ENCODE measurements at places on chromosomes 7 and 10.

- DNase-seq: no peak
Measured at GRCh38 chr7:114468844-114469243, 54.2 kb downstream of the FOXP2 start.

DNA sequence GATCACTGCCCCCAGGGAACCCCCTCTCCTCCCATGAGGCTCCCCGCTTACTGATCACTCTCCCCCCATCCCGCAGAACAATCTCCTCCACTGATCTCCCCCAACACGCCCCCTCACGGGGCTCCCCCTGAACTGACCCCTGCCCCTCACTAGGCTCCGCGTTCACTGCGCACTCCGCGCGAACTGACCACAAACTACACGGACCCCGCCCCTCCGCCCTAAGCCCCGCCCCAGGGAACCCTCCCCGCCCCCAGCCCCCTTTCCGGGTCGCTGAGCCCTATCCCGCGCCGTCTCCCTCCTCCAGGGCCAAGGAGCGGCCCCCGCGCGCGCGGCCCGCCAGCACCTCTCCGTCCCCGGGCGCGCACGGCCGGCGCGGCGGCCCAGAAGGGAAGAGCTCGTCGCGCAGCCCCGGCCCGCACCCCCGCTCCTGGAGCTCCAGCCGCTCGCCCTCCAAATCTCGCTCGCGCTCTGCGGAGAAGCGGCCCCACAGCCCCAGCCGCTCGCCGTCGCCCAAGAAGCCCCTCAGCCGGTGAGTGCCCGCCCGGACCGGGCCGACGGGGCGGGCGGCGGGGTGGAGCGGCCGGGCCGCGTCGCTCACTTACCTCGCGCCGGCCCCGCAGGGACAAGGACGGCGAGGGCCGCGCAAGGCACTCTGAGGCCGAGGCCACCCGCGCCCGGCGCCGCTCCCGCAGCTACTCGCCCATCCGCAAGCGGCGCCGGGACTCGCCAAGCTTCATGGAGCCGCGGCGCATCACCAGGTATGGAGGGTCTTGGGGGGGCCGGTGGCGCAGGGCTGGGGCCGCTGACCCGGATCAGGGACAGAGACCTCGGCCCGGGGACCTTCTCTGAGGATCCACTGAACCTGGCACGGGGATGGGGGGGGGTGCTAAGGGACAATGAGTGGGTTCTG lies 19.9 kb upstream of the HSPB1 start:
- peak; percentile 67 for DNase-seq

GRCh38 chr7:1691601-1692514 lies 21.8 kb downstream of the ELFN1 start:
- DNase-seq: no peak

DNA sequence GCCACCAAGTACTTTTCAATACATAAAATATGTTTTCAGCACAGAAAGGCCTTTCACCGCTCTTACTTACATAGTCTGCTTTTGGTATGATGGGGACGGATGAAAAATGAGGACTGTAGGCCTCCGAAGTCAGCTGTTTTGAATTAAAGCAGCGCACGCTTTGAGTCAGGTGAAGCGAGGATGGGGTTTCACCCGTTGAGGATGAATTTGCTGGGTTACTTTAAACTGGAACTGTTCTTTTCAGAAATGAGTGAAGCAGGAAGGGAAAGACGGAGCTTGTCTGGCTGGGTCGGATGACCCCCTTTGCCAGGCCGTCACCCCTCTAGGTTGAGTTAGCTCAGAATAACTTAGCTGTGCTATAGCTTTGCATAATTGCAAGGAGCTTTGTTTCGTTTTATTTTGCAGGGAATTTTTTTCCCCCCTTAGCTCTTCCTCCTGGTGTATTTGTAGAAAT lies 40.0 kb downstream of the CUX1 start:
- no peak for DNase-seq

DNA sequence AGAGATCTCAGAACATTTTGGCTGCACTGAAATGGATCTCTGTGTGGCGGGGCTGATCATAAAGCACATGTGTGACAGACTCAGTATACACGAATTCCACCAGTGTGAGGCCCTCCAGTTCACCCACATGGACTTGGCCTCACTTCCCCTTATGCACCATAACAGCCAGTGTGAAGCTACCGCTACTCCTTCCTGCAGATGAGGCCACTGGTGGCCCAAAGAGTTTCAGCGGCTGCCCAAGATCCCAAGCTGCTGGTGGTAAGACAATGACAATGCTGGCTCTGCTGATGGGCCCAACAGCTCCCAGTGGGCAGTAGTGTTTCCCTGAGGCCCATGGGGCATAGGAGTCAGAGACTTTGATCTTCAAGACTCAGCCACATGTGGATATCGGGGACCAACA lies 21.0 kb upstream of the C10orf71 start:
- DNase-seq: peak; percentile 54

- DNase-seq: peak; percentile 35
Measured at GRCh38 chr10:35387768-35388167, 51.5 kb downstream of the CCNY start.

GRCh38 chr10:61120805-61121204 lies 176.8 kb upstream of the RHOBTB1 start:
- no peak for DNase-seq

- DNase-seq: peak; percentile 96
Measured at GRCh38 chr7:28408960-28409715, 3.2 kb upstream of the CREB5 start.

- no peak for DNase-seq
Measured at GRCh38 chr10:110781139-110781538, 90.6 kb upstream of the PDCD4 start.

GRCh38 chr7:21544303-21544656 lies 1.4 kb downstream of the DNAH11 start:
- no peak for DNase-seq

GRCh38 chr10:624605-625332 lies 64.7 kb downstream of the DIP2C start:
- DNase-seq: peak; percentile 76

DNA sequence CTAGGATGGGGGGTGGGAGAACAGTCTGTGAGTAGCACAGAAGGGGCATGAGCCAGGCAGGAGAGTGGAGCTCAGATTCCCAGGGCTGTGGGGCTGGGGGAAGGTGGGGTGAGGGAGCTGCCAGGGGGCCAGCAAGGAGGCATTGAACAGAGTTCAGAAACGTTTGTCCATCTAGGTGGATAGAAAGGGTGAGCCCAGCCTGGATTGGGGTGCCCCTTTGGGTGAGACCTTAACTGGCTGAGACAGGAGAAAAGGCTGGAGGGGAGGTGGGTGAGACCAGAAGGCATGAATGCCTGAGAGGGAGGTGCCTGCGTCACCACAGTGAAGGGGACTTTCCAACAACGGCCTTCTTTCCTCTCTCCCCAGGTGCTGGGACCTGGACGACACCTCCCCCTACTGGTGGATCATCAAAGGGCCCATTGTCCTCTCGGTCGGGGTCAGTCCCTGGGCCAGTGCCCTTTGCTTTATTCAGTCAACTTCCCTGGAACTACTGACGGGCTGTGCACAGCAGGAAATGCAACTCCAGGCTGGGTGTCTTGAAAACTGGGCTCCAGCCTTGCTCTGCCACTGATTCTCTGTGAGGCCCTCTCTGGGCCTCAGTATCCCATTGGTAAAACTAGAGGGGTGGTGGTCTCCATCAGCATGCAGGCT lies 11.0 kb downstream of the GHRHR start:
- peak; percentile 57 for DNase-seq

DNA sequence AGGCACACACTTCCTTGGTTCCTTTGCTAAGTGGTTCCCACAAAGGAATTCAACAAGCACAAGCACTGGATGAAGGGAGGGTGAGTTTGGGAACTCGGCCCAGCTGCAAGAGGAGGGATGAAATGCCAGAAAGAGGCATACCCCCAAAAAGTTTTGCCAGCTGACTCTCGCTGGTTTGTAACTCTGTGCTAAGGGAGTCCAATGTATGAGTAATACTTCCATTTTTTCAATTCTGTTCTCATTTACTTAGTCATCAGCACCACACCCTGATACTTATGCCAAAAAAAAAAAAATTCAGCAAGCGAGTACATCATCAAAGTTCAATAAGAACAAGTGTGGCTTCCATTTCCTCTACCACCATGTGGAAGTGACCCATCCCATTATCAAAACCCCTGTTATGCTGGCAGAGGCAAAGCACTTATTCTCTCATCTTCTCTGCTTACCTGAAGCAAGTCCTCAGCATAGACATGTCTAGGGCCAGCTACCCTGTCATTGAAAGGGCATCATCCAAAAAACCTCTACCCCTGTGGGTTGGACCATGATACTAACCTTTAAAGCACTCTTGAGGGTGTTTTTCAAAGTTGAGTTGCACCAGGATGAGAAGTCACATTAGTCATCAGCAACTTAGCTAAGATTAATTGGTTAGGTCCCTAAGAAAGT lies 6.9 kb upstream of the HYCC1 start:
- DNase-seq: no peak

DNA sequence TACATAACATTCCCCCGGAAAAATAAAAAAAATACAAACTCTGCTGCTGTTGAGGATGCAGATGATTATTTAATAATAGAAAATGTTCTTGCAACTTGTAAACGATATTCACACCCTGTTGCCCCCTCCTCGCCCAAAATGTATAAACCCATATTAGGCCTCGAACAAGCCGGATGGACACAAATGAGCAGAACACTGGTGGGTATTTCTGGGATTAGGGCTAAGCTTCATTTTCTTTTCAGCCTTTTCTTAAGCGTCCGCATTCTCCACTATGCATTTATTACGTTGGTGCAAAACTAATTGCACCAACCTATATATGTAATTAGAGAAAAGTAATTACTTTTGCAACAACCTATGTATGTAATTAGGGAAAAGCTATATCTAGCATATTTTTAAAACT lies 349 bp upstream of the GNG11 start:
- no peak for DNase-seq

- DNase-seq: peak; percentile 82
Measured at GRCh38 chr10:97731346-97732051, 5.4 kb upstream of the ZFYVE27 start.

DNA sequence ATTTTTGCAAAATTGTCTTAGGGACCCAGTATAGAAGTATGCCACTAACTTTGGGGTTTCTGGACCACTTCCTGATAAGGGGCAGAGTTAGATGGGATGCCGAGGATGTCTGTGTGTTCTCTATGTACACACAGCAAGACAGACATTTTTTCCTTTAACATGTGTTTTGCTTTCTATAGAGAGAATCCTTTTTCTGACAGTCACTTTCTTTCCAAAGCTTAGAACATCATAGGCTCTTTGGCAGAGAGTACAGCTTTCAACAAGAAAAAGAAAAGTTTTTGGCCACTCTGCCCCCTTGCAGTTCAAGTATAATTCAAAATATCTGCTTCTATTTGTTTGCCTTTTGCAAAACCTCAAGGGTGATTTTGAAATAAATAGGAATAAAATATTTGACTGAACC lies 44.1 kb downstream of the PAPSS2 start:
- DNase-seq: no peak

GRCh38 chr10:33609546-33609945 lies 275.1 kb upstream of the NRP1 start:
- DNase-seq: no peak

- peak; percentile 44 for DNase-seq
Measured at GRCh38 chr10:119301397-119301796, 94.0 kb downstream of the GRK5 start.

GRCh38 chr7:127892488-127893314 lies 138.5 kb downstream of the LRRC4 start:
- peak; percentile 34 for DNase-seq

GRCh38 chr7:3206101-3206500 lies 95.0 kb upstream of the SDK1 start:
- DNase-seq: no peak

GRCh38 chr7:27774717-27775328 lies 34.9 kb downstream of the TAX1BP1 start:
- DNase-seq: peak; percentile 54

GRCh38 chr10:59234816-59235429 lies 58.5 kb downstream of the PHYHIPL start:
- DNase-seq: peak; percentile 13

GRCh38 chr10:3014968-3015367 lies 52.4 kb upstream of the PFKP start:
- no peak for DNase-seq

DNA sequence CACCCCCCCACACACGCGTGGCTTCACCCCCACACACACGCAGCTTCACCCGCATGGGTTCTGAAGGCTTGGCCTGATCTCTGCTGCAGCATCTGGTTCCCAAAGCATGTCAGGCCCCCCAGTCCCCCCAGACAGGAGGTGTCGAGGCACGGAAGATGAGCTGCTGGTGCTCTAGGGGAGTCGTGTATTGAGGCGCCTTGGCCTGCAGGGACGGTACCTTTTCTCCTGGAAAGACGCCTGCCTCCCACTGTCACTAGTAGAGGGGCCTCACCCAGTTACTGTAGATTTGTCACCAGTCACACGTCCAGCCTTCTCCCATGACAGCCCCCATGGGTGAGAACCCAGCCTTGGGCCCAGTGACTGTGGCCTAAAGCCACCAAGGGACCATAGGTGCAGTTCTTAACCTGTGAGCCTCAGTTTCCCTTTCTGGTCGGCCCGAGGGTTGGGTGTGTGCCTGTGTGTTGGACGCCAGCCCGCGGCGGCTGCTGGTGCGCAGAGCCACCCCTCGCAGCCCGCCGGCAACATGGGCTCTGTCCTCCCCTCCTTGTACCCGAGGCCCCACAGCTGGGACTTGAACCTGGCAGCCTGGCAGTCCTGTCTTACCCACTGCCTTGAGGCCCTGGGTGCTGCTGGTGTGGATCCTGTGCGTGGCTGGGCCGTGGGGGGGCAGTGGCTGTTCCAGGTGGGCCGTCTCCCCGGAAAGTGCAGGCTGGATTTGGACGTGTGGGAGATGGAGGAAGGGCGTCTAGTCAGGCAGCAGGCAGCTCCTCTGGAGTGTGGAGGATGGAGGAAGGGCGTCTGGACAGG lies 81.7 kb downstream of the NKX6-2 start:
- no peak for DNase-seq

DNA sequence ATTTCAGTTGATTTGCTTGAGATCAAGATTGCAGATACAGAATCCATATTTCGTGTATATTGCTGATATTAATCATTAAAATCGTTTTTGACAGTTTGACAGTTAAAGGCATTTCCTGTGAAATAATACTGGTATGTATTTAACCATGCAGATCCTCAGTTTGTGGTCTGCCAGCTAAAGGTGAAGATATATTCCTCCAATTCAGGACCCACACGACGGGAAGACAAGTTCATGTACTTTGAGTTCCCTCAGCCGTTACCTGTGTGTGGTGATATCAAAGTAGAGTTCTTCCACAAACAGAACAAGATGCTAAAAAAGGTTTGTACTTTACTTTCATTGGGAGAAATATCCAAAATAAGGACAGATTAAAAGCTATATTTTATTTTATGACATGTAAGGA lies 94.3 kb downstream of the PTEN start:
- no peak for DNase-seq

DNA sequence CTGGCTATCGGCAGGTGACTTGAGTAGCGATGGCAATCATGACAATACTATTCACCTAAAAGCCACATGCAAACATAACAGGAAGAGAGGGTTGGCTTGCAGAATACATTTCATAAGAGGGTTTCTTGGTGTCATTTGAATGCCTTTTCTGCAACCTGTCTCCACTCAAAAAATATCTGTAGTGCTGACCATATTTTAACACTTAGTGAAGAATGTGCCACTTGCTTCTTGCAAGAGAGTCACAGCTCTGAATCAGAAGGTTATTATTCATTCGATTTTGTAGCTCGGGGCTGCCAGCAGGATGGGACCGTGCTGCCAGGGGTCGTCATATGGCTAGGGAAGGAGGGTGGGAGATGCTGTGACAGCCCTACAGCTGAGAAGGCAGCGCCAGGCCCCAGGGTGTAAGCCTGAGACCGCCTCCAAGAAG lies 152.0 kb upstream of the PITRM1 start:
- DNase-seq: no peak
